ENCODE measurements at places on chromosomes 5 and 9. TPM values are rescaled to one million over a fixed set of nuclear protein-coding genes. Genes with fewer than 3 reads are reported as not detected.

The ADAMTS12 gene
- total RNA-seq = 10.8 TPM

The SLC4A9 gene
- total RNA-seq = not detected

The TMEM8B gene
- total RNA-seq = 23.9 TPM

The SNCB gene
- total RNA-seq = 0.96 TPM

The KIF24 gene
- total RNA-seq = 12.3 TPM

The CCDC152 gene
- total RNA-seq = not detected

The MYMK gene
- total RNA-seq = not detected

The HMGCS1 gene
- 529 TPM for total RNA-seq

The SHC3 gene
- total RNA-seq = 17.7 TPM

The ITGA2 gene
- total RNA-seq = 1.7 TPM

The C5orf63 gene
- total RNA-seq = 3.0 TPM

The RNF183 gene
- total RNA-seq = not detected

The PDE8B gene
- total RNA-seq = 1.1 TPM

The EPB41L4B gene
- total RNA-seq = 1.2 TPM

The ZNF454 gene
- 0.26 TPM for total RNA-seq

The SEMA5A gene
- total RNA-seq = 31.9 TPM

The CAMK4 gene
- 9.4 TPM for total RNA-seq

The STARD4 gene
- total RNA-seq = 62.5 TPM

The GCNT4 gene
- 0.56 TPM for total RNA-seq

The TMEM252 gene
- not detected for total RNA-seq

The LCN1 gene
- total RNA-seq = not detected

The SLCO6A1 gene
- 4.4 TPM for total RNA-seq

The SPINK5 gene
- 10.6 TPM for total RNA-seq

The PIP5KL1 gene
- 2.6 TPM for total RNA-seq
